Hypothalamus (tissue), 51 donors: ENCODE measurements at places on chromosomes 2 and 18.

DNA sequence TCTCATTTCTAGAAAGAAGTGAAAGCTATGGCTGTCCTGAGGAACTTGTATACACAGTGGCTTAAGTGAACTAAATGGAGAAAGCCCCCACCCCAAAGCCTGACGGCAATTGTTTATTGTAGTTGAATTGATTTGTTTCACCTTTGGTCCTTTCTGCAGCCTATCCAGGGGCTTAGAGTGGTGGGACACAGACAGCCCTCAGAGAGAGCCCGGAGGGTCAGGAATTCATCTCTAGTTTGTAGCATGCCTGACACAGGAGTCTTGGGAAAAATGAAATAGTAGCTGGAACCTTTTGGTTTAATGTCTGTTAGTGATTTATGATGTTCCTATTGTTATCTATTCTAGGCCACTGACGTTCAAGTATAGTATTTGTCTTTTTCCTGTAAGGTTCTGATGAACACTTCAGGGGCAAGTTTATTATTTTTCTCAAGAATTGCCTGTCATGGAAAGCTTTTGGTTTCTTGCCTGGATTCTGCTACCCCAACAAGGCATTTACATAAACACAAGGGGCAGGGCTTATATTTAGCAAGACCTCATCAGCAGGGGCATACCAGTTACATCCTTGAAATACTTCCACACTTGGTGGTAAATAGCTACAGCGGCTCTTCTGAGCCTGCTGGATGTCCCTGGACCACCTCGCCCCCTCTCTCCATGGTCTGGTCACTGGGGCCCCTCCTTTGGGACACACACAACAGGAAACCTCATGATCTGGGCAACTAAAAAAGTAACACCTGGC is 44.4 kb downstream of the KCNE4 start:
- no peak for DNase-seq

- DNase-seq: no peak
Observed at GRCh38 chr2:120570546-120570945, 165.1 kb upstream of the GLI2 start.

GRCh38 chr2:101036562-101036961 is 34.5 kb downstream of the RPL31 start:
- no peak for DNase-seq

DNA sequence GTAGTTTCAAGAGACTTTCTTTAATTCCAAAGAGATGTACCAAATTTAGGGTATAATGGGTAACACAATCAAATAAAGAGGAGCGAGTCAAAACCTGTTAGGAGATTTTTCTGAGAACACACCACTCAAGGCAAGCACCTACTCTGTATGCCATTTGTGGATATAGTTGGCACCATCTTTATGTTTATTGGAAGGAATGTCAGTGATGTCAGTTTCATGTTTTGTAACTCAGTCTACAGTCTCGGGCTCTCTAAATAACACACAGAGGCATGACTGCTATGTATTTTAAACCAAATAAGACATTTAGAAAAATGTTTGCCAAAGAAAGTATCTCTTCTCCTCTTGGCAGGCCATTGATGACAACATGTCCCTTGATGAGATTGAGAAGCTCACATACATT is 59.7 kb downstream of the CPS1 start:
- DNase-seq: no peak

GRCh38 chr18:75727456-75727855 is 300.0 kb upstream of the SMIM21 start:
- no peak for DNase-seq

- DNase-seq: no peak
Observed at GRCh38 chr18:46338766-46339165, 234.6 kb downstream of the HAUS1 start.

DNA sequence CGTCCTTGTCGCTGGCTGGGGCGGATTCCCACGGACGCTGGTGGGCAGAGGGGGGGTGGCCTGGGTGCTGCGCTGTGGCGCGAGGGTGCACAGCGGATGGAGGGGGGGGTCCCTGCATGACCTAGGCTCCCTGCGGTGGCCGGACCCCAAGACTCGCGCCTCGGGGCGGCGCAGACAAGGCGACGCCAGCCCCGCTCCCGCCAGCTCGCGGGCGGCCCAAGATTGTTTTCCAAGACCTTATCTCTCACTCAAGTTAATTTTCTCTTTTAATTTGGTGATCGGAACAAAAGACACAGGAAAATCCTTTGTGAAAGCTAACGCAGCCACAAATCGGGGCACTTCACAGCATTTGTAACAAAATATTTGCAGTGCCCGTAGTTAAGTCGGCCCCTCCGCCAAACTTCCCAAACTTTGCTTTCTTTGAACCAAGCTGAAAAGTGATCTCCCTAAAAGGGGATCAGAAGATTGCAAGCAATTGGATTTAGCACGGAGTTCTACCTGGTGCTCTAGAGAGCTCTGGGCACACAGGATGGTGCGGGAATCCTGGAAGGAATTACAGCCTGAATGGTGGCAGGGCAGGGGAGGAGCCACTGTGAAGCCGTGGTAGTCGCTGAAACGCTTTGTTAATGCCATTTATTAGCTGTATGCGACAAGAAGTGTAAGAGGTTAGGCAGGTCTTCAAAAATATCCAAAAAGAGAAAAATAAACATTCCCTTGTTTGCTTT is 4.8 kb upstream of the ID2 start:
- no peak for DNase-seq

DNA sequence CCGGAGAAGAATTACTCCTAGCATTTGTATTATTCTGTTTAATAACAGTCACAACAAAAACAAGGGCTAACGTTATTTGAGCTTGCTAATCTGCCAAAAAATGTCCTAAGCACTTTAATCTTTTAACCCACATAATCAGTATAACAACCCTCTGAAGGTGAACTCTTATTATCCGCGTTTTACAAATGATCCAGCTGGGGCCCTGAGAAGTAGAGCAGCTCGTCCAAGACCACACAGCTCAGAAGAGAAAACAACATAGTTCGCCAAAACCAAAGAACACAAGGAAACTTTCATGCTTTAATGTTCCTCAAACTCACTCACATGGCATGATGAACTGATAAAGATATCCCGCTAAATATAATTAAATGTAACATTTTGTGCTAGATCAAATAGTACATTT is 159.7 kb upstream of the ZNF236 start:
- DNase-seq: no peak

DNA sequence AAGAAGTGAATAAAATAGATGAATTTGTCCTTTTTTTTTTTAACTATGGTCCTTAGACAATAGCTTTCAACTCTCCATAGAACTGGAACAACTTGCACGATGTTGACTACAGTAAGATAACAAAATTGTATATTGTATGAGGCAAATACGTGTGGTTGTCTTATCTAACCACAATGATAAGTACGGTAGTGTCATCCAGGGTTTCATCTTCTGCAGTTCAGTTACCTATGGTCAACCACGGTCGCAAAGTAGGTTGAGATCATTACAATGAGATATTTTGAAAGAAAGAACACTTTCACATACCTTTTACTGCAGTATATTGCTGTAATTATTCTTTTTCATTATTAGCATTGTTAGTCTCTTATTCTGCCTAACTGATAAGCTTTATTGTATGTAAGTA is 295.2 kb downstream of the PARD3B start:
- DNase-seq: no peak

DNA sequence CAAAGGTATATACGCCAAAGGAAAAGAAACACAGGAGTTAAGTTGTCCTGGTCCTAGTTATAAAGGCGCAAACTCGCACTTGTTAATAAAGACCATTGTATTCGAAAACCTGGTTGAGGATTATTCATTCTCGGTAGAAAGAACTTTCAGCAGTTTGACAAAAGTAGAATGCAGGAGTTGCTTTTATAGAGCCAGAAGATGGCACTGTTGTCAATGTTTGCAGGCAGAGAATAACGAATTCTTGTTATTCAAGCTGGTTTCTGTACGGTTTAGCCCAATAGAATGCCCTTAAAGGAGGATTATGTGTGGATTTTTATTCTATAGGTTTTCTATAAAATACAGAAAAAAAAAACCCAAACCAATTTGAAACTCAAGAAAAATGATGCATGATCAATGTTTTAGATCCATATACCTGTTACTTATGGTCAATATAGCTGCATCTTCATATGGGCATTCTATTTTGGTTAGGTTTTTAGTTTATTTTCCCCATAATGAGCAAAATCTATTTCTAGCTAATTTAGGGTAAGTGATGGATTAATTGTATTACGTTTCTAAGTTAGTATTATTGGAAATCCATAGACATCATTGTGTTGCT is 510.3 kb downstream of the PLCL1 start:
- DNase-seq: no peak
